Stimulated activated CD4-positive, alpha-beta T cell treated with anti-CD3 and anti-CD28 coated beads, Interleukin-2, amount 100 ng/mL, for 4 hours (primary cell): ENCODE measurements at places on chromosomes 2 and 18.

- no peak for DNase-seq
These were observed 783.6 kb upstream of the ACVR2A start for GRCh38 chr2:147061269-147061668.

DNA sequence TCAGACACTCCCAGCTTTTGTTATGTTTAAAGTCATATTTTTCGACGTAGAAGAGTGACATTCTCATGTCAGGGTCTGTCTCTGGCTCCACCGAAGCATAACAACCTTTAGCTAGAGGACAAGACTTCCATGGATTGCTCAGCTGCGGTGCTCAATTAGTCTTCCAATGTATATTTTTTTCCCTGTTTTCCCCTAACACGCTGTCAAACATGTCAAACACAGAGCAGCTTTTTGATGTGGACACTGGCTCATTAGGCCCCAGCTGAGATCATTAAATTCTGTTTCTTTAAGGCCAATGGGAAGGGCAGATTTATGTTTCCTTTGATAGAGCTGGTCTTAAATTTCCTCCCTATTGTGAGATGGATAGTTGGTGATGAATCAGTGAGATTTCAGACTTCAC, 525.4 kb downstream of the PIK3C3 start:
- DNase-seq, result no peak

DNA sequence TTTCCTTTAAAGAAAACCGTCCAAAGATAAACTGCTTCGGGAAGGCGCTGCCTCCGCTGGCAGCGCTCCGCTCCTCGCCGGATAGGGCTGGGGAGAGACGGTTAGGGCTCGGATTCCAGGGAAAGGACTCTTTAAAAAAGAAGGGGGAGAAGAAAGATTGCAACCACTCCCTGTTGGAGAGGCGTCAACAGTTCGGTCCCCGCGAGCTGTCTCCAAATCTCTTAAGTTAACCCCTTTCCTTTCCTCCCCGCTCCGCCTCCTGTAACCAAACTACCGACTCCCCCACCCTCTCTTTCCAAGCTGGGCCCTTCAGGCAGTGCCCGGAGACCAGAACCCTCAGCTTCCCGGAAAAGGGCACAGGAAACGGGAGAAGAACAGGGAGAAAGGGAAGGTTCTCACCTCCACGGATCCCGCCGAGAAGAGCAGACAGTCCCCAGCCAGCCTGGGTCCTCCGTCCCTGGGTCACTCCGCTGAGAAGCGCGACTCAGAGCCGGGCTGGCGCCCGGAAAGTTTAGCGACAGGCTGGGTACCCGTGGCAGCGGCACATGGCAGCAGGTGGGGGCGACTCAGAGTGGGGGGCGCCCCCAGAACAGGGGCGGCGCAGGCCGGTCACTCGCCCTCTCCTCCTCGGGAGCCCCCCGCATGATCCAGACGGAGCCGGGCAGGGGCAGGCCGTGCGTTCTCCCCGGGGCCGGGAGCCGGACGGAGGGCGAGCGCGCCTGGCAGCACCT, 675 bp downstream of the FZD5 start:
- DNase-seq, result no peak

DNA sequence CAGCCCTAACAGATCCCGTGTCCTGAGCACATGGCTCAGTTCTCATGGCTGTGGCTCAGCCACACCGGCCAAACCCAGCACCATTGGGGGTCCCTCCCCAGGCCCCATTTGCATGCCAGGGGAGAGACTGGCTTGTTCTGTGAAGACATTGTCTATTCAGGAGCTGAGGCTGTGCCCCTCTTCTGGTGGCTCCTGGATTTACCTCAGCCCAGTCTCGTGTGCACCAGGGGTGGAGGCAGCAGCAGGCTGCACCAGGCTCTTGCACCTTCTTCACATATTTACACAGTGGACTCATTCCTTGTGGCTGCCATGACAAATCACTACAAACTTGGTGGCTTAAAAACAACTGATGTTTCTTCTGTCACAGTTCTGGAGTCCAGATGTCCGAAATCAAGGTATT, 92.4 kb upstream of the ITGA6 start:
- DNase-seq, result no peak
